ENCODE measurements at places on chromosomes 1 and 21.

- DNase-seq: no peak
Measured at GRCh38 chr1:177490786-177491185, 320.0 kb downstream of the BRINP2 start.

DNA sequence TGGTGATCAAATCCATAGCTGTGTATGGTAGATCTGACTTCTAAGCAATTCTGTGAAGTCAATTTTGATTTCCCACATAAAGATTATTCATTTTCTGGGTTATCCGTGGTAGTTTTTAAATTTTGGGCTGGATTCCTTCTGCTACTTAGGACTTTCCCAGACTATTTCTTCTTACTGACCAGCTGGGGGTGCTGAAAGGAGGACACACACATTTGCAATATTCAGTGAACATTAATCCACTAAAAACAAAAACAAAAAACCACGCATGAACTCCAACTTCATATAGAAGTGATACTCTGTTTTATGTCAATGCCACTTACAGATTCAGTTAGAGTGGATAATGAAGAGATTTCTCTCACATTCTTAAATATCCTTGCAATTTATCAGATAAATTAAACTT is 105.4 kb downstream of the KCTD3 start:
- no peak for DNase-seq

DNA sequence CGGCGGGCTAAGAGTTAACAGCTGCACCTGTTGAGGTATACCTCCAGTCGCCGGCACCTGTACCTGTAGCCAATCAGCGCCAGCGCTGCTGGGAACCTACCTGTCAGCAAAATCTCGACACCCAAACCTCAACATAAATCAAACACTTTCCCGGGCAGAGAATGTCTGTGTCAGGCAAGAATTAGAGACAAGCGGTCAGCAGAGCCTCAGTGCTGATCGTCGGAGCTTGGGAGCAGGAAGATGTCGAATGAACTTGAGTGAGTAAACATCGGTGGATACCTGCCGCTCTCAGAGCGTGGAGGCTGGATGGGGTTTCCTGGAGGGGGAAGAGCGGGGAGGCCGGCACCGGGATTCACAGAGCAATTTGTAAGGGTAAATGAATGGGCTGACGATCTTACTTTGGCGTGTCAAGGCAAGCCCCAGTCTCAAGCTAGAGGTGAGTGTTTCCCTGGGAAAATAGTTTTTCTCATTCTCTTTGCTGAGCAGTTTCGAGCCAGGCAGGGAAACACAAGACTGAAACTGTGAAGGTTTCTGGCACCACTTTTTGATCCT is at the start of gene GRHL3:
Gene GRHL3, plus strand, starts transcription at position 46 of the 552 bp plus-strand sequence. Its CDS starts 195 bp downstream, at position 241.
- DNase-seq: peak; percentile 66

DNA sequence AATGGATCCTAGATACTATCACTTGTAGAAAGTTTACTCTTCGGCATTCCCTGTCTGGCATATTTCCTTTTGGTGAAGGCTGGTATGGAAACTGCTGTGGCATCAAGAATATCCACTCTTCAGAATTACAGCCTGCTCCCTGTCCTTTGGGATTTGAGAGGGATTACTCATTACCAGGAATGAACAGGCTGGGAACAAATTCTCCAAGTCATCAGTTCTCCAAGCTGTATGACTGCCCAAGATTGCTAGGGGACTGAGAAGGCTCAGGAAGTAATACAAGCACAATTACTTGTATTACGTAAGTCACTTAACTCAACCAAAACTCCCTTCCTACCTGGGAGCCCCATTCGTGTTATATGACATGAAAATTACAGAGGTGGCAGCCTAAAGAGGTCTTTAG is 49.6 kb downstream of the CD58 start:
- no peak for DNase-seq

DNA sequence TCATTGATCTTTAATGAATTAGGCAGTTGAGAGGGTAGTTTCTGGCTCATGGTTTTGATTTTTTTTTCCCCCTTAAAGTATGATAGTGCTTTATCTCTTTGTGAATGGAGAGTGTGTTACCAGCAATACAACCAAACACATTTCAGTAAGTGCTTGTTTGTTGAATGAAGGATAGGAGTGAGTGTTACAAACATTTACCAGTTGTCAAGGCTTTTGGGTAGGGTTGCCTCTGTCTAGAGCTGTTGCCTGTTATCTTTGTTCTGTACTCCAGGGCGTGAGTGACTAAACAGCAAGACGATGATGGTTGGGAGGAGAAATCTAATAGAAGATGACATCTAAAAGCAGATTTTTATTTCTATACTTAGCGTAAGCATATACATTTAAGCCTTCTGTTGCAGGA is 21.5 kb downstream of the MAP3K7CL start:
- no peak for DNase-seq
